ENCODE measurements at places on chromosomes 6 and 20. TPM values are rescaled to one million over a fixed set of nuclear protein-coding genes. Genes with fewer than 3 reads are reported as not detected.

HLA-DRB5 gene
- 5.3 TPM for total RNA-seq

TMEM74B gene
- 0.55 TPM for total RNA-seq

STAU1 gene
- 56.2 TPM for total RNA-seq

ULBP3 gene
- 2.1 TPM for total RNA-seq

C6orf15 gene
- not detected for total RNA-seq
